Activated B cell treated with CpG ODN at 0.5 μM for 24 hours (primary cell): ENCODE measurements at places on chromosomes 1 and 21.

- no peak for DNase-seq
Observed at GRCh38 chr1:7069931-7070330, 284.7 kb downstream of the CAMTA1 start.

DNA sequence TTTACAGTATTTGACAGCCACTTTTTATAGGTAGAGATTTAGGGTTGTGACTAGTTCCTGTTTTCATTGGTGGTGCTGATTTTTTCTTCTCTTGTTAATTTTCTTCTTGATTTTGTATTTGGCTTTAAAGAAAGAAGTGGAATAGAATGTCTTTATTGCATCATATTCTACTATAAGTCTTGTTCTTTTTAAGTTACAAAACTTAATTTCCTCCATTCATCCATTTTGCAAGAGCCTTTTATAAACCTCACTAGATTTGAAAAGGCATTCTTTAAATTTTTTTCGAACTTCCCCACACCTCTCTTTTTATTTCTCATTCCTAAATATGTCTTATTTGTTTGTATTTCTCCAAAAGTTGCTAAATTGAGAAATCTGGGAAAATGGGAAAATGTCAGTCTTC lies 1368.6 kb upstream of the ADGRL4 start:
- no peak for DNase-seq

DNA sequence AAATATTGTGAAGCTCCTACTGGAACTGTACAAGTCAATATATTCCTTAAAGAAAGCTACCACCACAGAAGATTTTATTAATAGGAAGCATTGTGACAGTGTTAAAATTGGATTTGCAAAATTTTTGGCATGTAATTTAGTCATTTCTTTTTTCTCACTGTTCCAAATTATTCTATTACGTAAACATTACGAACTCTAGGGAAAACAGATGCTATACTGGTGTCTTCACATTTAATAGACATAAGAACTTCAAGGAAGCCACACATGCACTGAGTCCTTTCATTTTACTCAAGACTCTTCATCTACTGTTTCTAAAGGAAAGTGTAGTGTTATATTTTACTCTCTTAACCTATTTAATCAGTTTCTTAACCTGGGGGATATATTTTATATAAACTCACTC lies 135.4 kb downstream of the HMCN1 start:
- no peak for DNase-seq

DNA sequence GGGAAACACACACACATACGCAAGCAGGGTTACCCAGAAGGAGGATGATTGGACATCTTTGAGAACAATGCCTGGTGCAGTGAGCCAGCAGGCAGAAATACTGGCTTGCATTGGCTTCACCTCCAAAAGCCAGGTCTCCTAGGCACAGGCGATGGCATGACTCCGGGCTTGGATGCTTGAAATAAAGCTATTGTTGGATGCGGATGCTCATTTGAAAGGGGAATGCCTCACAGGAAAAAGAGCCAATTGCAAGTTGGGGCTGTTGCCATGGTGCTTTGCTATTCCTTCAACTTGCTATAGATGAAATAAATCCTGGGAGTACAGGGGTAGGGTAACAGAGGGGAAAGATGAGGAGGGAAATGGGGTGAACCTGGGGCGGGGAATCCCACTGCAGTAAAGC lies 180.7 kb upstream of the SGIP1 start:
- DNase-seq = no peak

- DNase-seq = no peak
Observed at GRCh38 chr1:3733094-3733882, 19.0 kb upstream of the CCDC27 start.

- DNase-seq = no peak
Observed at GRCh38 chr1:235972311-235972689, 92.6 kb downstream of the NID1 start.

- no peak for DNase-seq
Observed at GRCh38 chr1:152747831-152748230, 10.0 kb upstream of the KPRP start.

- no peak for DNase-seq
Observed at GRCh38 chr1:5896706-5897660, 95.2 kb downstream of the NPHP4 start.

DNA sequence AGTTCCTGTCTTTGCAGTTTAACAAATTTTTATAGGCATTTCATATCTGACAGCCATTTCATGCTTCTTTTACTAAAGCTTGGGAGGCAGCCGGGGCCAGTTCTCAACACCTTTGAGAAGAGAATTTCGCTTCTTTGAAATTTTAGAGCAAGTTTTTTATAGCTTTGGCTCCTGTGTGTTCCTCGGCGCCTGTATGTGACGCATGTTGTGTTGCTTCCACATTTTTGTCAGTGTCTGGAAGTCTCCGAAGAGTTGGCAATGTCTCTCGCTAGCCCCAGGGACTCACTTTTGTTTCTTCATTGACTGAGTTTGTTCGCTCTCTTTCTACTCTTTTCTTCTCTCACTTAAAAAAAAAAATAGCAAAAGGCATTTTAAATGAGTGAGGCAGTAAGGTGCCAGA lies 386.9 kb upstream of the PLXNA2 start:
- DNase-seq = no peak

DNA sequence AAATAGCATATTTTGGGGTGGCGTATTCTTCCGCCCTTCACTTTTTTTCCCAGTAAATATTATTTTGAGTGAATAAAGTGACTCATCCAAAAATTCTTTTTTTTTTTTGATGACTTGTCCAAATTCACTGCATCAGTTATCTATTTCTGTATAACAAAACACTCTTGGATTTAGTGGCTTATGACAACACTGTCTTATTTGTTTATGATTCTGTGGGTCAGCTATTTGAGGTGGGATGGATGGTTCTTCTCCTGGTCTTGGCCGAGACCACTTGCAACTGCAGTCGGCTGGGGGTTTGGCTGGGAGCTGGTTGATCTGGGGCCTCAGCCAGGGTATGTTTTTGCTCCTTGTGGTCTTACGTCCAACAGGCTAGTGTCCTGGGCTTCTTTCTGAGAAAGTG lies 39.9 kb upstream of the SRSF10 start:
- no peak for DNase-seq

DNA sequence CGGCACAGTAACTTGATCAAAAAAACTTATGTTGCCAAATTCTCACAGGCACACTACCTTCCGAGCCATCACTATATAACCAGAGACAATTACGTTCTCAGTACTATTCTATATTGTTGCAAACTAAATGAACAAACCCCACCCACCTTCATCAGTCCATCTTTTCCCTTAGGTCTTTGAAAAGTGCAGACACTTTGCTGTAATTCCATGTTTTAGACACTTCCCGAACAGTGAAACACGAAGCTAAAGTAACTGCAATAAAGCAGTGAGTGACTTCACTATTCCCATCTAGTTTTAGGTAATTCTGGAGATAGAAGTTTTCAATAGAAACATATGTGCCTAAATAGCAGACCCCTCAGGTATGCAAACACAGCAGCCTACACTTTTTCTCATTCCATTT lies 7.7 kb downstream of the SFPQ start:
- no peak for DNase-seq

GRCh38 chr1:39539252-39539790 lies 37.3 kb downstream of the PABPC4 start:
- peak; percentile 38 for DNase-seq

DNA sequence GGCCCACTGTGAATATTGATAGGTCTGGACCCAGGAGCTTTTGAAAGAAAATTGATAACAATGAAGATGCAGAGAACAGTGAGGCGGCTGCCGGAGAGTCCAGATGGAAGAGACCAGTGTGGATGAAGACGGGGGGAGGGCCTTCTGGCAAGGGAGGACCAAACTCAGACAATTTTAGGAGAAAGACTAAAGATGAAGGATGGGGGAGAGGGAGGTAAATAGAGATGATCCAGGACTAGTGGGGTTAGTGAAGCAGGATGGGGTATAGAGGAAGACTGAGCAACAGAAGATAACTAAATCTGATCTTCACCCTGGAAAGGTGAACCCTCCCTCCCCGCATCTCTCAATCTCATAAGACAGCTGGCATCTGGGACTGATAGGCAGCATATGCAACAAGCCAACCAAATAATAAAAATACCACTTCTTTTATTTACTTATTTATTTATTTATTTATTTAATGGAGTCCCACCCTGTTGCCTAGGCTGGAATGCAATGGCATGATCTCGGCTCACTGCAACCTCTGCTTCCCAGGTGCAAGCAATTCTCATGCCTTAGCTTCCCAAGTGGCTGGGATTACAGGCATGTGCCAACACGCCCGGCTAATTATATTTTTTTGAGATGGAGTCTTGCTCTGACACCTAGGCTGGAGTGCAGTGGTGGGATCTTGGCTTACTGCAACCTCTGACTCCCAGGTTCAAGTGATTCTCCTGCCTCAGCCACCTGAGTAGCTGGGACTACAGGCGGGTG lies 10.5 kb downstream of the EIF3I start:
- no peak for DNase-seq

- no peak for DNase-seq
Observed at GRCh38 chr1:209326831-209327230, 256.7 kb upstream of the CAMK1G start.

- DNase-seq = no peak
Observed at GRCh38 chr1:86387916-86388627, 8.1 kb downstream of the ODF2L start.

- DNase-seq = no peak
Observed at GRCh38 chr21:38751379-38752050, 54.2 kb upstream of the ETS2 start.

DNA sequence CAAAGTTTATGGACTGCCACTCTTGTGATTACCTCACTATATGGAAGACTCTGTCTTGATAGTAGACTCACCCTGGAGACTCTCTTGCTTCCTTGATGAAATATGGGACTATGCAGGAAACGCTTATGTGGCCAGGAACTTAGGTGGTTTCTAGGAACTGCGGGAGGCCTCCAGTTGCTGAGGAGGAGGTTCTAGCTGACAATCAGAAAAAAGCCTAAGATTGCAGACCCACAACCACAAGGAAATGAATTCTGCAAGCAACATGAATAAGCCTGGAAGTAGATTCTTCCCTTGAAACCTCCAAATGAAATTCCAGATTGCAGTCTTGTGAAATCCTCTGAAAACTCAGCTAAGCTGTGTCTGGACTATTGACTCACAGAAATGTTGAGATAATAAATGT lies 88.9 kb upstream of the COL11A1 start:
- no peak for DNase-seq

DNA sequence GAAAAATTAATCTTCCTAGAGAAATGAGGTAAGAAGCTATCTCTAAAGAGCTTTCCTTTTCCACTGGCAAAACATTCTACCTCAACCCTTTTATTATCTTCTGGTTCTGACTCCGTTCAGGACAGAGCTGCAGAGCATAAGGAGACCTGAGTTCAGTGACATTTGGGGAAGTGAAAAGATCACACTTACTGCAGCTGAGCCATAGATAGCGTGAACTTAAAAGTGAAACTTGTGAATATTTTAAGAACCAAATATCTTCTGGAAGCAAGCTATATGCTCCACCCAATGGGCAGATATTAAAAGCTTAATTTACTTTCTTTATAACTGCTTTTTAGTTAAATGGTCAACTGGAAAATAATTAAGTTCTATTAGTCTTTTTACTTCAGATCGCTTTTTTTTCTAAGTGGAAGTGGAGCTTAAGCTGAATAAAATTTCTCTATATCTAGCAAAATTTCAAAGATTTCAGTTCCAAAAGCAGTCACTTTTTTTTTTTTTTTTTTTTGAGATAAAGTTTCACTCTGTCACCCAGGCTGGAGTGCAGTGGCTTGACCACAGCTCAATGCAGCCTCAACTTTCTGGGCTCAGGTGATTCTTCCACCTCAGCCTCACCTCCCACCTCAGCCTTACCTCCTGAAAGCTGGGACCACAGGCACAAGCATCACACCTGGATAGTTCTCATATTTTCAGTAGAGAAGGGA lies 11.9 kb downstream of the PTPN22 start:
- no peak for DNase-seq

DNA sequence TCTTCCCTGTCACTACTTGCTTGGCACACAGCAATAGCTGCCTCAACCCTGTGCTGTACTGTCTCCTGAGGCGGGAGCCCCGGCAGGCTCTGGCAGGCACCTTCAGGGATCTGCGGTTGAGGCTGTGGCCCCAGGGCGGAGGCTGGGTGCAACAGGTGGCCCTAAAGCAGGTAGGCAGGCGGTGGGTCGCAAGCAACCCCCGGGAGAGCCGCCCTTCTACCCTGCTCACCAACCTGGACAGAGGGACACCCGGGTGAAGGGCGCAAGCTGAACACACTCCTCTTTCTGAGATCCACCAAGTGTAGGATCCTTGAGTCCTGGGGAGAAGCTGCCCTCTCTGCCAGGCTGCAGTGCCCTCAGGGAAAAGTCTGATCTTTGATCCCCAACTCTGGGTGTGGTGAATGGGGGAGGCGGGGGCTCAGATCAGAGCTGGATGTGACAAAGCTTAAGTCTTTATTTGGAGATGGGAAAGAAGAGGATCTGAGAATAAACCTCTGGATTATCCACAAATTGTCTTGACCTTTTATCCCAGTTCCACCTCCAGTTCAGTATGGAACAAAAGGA lies 1.2 kb downstream of the RXFP4 start:
- no peak for DNase-seq

DNA sequence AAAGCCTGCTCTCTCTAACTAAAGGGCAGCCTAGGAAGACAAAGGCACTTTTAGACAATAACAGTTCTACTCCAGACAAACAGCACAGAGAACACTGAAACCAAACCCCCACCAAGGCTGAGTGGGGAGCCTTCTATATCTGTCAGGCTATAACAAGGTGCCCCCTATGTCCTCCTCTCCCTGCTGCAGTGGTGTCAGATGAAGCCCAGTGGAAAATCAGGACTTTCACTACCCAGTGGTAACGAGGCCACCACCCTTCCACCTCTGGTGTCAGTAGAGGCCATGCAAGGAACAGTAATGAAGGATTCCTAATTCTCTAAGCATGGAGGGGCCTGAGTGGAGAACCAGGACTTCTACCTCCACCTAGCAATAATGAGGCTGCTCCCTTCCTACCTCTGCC lies 83.7 kb downstream of the ZSWIM5 start:
- no peak for DNase-seq

GRCh38 chr1:114259511-114260160 lies 106.0 kb upstream of the SYT6 start:
- no peak for DNase-seq

DNA sequence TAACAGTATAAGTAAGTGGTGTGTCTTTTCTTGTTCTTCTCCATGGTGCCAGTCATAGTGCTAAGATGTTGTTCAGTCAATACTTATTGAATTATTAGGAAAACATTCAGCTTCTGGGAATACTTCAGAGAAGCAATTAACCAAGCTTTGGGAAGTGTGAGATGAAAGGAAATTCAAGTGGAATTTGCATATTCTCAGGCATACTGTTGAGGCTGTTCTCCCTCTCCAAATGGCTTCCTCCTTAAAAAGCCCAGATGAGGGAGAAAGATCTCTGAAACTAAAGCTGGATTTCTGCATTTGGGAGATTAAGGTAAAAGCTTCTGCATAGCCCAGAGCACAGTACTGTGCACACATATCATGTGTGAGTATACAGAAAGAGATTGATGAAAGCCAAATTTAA lies 73.4 kb downstream of the MACF1 start:
- no peak for DNase-seq
